ENCODE measurements at places on chromosomes 1 and 21. TPM values are rescaled to one million over a fixed set of nuclear protein-coding genes. Genes with fewer than 3 reads are reported as not detected.
A peak's percentile ranks its signal among the peaks of the same experiment; 100 is the strongest.

UMODL1 gene
- total RNA-seq, result 0.28 TPM

CCDC27 gene
- total RNA-seq, result not detected

FAM163A gene
- total RNA-seq, result 0.09 TPM

CSMD2 gene
- 0.11 TPM for total RNA-seq

GNAT2 gene
- not detected for total RNA-seq

NME7 gene
- total RNA-seq, result 43.7 TPM

LIX1L gene
- 29.7 TPM for total RNA-seq

ZBED6 gene
- total RNA-seq, result 21.8 TPM

- H3K36me3 ChIP-seq, result no peaks in the 10 kb centered on the region
- peaks cover 28% of the 10 kb centered on the region for H3K4me1 ChIP-seq
- no peak overlapping the region for H3K27ac ChIP-seq
Measured at GRCh38 chr1:174875306-174875705, 124.4 kb upstream of the CACYBP start.

DNA sequence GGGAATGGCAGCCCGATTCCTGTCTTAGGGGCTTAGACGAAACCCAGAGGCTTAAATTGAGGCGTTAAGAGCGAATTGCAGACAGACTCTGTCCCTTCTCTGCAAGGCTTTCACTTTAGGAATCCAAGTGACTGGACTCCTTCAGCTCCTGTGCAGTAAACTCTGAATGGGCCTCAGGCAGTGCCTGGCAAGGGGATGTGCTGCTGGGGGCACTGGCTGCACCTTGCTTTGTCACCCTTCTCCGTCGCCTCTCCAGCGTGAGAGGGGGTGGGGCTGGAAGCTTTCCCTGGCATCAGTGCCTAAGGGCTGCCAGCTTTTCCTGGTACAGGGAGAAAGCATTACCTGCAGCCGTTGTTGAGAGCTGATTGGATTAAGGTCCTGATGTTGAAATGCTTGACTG, 39.9 kb upstream of the NFASC start:
- no peaks in the 10 kb centered on the region for H3K36me3 ChIP-seq
- H3K4me3 ChIP-seq, result no peak overlapping the region
- no peak for DNase-seq
- H3K27ac ChIP-seq, result no peak overlapping the region

GRCh38 chr1:208112401-208112800, 131.8 kb downstream of the PLXNA2 start:
- no peaks in the 10 kb centered on the region for H3K4me1 ChIP-seq
- no peak overlapping the region for H3K27ac ChIP-seq
- peaks cover 5% of the 10 kb centered on the region for H3K36me3 ChIP-seq
- H3K4me3 ChIP-seq, result no peak overlapping the region

- no peak within 1 kb of the TSS for H3K4me3 ChIP-seq
- H3K27me3 ChIP-seq, result no peaks in the 10 kb centered on the region
- DNase-seq, result peak; percentile 90
- H3K4me1 ChIP-seq, result peaks cover 41% of the 10 kb centered on the region
Measured at GRCh38 chr1:84301004-84301784, at the start of gene SAMD13. SAMD13 (plus strand) TSS chr1:84301708; CDS start chr1:84303235, 1,527 bp downstream.

DNA sequence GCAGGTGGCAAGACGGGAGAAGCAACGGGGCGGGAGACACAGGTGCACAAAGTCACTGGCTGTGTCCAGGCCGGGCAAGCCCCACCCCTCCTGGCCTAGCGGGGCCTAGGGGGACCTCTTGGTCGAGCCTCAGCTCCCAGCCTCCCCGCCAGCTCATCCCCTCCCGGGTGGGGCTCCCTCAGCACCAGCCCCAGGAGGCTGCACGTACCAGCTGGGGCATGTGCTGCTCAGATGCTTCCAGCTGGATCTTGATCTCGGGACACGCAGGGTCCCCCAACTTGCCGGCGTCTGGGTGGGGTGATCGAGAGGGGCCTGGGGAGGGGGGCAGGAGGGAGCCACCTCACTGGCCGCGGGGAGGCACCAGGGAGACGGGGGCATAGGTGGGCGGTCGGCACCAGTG, 71.4 kb downstream of the RAP1GAP start:
- H3K27ac ChIP-seq, result no peak overlapping the region
- peaks cover 4% of the 10 kb centered on the region for H3K36me3 ChIP-seq
- H3K4me3 ChIP-seq, result no peak overlapping the region
- no peaks in the 10 kb centered on the region for H3K4me1 ChIP-seq

DNA sequence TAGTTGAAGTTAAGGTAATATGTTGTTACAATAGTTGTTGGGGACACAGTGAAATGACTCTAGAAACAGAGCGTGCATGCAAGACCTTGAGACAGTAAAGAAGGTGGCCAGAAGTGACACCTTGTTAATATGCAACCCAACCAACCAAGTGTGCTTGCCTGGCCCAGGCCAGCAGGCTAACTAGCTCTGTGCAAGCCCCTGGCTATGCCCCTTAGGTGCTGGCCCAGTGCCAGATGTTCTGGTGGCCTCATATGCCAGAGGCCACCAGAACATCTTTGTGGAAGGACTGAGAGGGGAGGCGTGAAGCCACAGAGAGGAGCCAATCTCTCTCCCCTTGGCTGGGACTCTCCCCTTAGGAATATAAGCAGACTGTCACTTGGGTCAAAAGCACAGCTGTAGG, 111.2 kb upstream of the JUN start:
- DNase-seq, result no peak
- peaks cover 25% of the 10 kb centered on the region for H3K4me1 ChIP-seq
- no peak overlapping the region for H3K4me3 ChIP-seq
- H3K27ac ChIP-seq, result peak overlapping the region; percentile 78
- H3K27me3 ChIP-seq, result no peaks in the 10 kb centered on the region

DNA sequence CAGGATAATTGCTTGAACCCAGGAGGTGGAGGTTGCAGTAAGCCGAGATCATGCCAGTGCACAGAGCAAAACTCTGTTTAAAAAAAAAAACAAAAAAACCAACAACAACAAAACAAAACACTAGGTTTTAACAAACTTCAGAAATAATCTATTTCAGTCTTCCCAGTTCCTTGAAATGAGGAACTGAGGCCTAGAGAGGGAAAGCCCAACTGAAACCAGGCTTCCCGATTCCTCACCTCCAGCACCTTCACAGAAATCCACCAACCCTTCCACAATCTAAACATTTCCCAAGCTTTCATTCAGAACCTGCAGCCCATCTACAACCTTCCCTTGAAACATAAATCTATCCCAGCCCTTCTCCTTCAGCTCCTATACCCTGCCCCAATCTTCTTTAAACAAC, 612 bp upstream of the CD52 start:
- H3K27me3 ChIP-seq, result peaks cover 2% of the 10 kb centered on the region
- DNase-seq, result no peak
- no peaks in the 10 kb centered on the region for H3K4me1 ChIP-seq
- no peak overlapping the region for H3K4me3 ChIP-seq
- no peaks in the 10 kb centered on the region for H3K36me3 ChIP-seq

DNA sequence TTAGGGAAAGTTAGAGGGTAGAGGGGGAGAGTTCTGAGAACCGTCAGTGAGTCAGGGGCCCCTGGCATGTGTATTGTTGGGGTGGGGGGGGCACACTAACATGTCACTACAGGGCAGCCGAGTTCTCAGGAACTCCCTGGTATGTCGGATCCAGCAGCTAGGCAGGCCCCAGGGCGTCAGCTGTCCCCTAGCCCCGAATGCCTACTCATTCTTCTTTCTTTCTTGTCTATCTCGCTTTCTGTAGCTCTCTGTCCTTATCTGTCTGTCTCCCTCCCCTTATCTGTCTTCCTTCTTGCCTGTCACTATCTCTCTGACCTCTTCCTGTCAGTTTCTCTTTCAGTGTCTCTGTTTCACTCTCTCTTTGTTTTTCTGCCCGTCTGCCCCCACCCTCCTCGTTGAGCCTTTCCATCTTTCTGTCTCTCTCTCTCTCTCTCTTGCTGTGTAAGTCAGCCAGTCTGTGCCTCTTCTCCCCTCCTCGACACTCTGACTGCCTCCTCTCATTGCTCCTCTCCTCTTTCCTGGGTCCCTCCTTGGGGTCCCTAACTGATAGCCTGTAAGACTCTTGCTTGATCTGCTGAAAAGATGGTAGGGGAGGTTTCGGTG, 2.4 kb downstream of the NTRK1 start:
- H3K4me1 ChIP-seq, result no peaks in the 10 kb centered on the region
- DNase-seq, result no peak
- no peak overlapping the region for H3K27ac ChIP-seq
- H3K36me3 ChIP-seq, result no peaks in the 10 kb centered on the region

DNA sequence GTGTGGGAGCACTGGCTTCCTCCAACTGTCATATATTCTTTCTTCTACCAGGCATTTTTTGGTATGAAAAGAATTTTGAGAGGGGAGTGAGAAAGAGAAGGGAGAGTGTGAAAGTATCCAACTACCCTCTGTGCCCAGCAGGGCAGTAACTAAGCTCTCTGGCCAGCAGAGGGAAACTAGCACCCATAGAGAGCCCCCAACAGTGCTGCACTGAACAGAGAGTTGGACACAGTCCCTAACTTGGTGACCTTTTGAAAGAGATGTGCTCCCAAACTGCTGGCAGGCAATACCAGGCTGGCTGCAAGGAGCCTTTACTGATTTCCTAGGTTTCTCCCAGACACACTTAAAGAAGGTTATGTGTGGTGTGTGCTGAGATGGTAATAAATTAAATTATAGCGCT, 118.8 kb upstream of the PBX1 start:
- H3K4me1 ChIP-seq, result no peaks in the 10 kb centered on the region
- no peaks in the 10 kb centered on the region for H3K36me3 ChIP-seq
- DNase-seq, result peak; percentile 80
- no peaks in the 10 kb centered on the region for H3K27me3 ChIP-seq
- H3K4me3 ChIP-seq, result no peak overlapping the region

GRCh38 chr1:34591751-34592629, 162.9 kb upstream of the GJB5 start:
- no peak for DNase-seq
- H3K27me3 ChIP-seq, result no peaks in the 10 kb centered on the region
- H3K4me3 ChIP-seq, result no peak overlapping the region
- H3K4me1 ChIP-seq, result no peaks in the 10 kb centered on the region
- no peaks in the 10 kb centered on the region for H3K36me3 ChIP-seq

DNA sequence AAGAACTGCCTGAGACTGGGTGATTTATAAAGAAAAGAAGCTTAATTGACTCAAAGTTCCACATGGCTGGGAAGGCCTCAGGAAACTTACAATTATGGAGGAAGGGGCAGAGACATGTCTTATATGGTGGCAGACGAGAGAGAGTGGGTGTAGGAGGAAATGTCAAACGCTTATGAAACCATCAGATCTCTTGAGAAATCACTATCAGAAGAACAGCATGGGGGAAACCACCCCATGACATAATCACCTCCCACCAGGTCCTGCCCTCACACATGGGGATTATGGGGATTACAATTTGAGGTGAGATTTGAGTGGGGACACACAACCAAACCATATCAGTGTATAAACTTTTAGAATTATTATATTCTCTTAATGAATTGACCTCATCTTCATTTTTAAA, 335.9 kb upstream of the DPYD start:
- DNase-seq, result no peak
- H3K4me3 ChIP-seq, result no peak overlapping the region
- no peaks in the 10 kb centered on the region for H3K36me3 ChIP-seq
- H3K27me3 ChIP-seq, result no peaks in the 10 kb centered on the region

- H3K4me1 ChIP-seq, result peaks cover 43% of the 10 kb centered on the region
- no peaks in the 10 kb centered on the region for H3K36me3 ChIP-seq
- DNase-seq, result no peak
- no peak overlapping the region for H3K27ac ChIP-seq
Measured at GRCh38 chr1:3593334-3593733, 18.0 kb downstream of the MEGF6 start.

DNA sequence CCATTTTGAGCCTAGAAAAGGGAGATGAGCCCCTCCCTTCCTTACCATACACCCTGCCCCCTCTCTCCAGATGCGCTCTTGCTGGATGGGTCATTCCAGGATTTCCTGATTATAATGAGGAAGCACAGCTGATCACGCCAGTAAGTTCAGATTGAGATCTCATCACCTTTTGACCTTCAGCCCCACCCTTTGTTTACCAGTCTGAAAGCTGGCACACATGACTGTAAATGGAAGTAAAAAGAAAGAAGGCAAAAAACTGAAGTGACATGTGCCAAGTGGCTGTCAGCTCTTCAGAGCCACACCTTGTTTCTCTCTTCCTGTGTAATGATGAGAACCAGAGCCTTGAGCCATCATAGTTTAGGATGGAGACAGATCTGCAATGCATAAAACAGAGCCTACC, 27.9 kb downstream of the S1PR1 start:
- no peaks in the 10 kb centered on the region for H3K27me3 ChIP-seq
- peak; percentile 38 for DNase-seq
- H3K36me3 ChIP-seq, result no peaks in the 10 kb centered on the region
- no peak overlapping the region for H3K27ac ChIP-seq
- H3K4me3 ChIP-seq, result no peak overlapping the region

- H3K36me3 ChIP-seq, result no peaks in the 10 kb centered on the region
- H3K4me1 ChIP-seq, result peaks cover 6% of the 10 kb centered on the region
- H3K27ac ChIP-seq, result no peak overlapping the region
- H3K27me3 ChIP-seq, result no peaks in the 10 kb centered on the region
Measured at GRCh38 chr1:67372136-67372535, 58.1 kb downstream of the SERBP1 start.

DNA sequence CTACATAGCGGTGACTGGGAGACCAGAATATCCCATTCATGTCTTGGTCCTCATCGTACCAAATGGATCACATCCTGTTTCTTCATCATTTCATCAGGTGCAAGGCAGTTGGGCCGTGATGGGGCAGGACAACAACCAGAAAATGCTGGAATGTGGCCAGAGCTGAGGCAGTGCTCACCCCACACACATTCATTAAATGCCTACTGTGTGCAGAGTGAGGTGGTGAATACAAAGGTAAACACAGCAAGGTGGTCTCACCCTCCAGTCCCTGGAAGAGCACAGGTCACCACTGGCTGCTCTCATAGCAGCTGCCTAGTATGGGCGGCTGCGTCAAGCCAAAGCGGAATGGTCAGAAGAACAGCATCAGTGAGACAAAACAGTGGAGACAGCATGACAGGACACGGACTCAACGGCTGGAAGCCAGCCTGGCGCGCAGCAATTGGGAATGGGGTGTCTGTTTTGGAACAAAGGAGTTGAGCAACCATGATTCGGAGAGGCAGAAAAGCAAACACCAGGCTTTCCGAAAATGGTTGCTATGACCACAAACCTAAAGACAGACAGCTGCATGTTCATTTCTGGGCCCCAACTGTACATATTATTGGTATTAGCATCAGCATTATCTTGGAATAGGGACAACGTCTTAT, 5.6 kb upstream of the ADAMTSL4 start:
- peak; percentile 82 for DNase-seq
- H3K4me1 ChIP-seq, result no peaks in the 10 kb centered on the region
- no peak overlapping the region for H3K4me3 ChIP-seq
- no peaks in the 10 kb centered on the region for H3K36me3 ChIP-seq

GRCh38 chr1:60583696-60584095, 498.7 kb upstream of the NFIA start:
- no peaks in the 10 kb centered on the region for H3K4me1 ChIP-seq
- DNase-seq, result no peak
- no peaks in the 10 kb centered on the region for H3K36me3 ChIP-seq
- H3K4me3 ChIP-seq, result no peak overlapping the region
- H3K27ac ChIP-seq, result no peak overlapping the region
- no peaks in the 10 kb centered on the region for H3K27me3 ChIP-seq

- no peak overlapping the region for H3K27ac ChIP-seq
- no peak overlapping the region for H3K4me3 ChIP-seq
- no peak for DNase-seq
- H3K36me3 ChIP-seq, result no peaks in the 10 kb centered on the region
- no peaks in the 10 kb centered on the region for H3K27me3 ChIP-seq
- peaks cover 3% of the 10 kb centered on the region for H3K4me1 ChIP-seq
Measured at GRCh38 chr1:218392780-218393179, 47.6 kb downstream of the TGFB2 start.

- H3K27ac ChIP-seq, result no peak overlapping the region
- H3K4me3 ChIP-seq, result no peak overlapping the region
- DNase-seq, result no peak
- peaks cover 3% of the 10 kb centered on the region for H3K4me1 ChIP-seq
Measured at GRCh38 chr21:35980821-35981220, 79.5 kb downstream of the SETD4 start.

Data from lung (tissue), 17 donors.